ENCODE measurements at places on chromosomes 12 and 14.

GRCh38 chr12:82326905-82327503, 31.2 kb downstream of the CCDC59 start:
- DNase-seq, result peak; percentile 38

- DNase-seq, result peak; percentile 8
Observed at GRCh38 chr14:81565441-81566290, 32.0 kb upstream of the SEL1L start.

DNA sequence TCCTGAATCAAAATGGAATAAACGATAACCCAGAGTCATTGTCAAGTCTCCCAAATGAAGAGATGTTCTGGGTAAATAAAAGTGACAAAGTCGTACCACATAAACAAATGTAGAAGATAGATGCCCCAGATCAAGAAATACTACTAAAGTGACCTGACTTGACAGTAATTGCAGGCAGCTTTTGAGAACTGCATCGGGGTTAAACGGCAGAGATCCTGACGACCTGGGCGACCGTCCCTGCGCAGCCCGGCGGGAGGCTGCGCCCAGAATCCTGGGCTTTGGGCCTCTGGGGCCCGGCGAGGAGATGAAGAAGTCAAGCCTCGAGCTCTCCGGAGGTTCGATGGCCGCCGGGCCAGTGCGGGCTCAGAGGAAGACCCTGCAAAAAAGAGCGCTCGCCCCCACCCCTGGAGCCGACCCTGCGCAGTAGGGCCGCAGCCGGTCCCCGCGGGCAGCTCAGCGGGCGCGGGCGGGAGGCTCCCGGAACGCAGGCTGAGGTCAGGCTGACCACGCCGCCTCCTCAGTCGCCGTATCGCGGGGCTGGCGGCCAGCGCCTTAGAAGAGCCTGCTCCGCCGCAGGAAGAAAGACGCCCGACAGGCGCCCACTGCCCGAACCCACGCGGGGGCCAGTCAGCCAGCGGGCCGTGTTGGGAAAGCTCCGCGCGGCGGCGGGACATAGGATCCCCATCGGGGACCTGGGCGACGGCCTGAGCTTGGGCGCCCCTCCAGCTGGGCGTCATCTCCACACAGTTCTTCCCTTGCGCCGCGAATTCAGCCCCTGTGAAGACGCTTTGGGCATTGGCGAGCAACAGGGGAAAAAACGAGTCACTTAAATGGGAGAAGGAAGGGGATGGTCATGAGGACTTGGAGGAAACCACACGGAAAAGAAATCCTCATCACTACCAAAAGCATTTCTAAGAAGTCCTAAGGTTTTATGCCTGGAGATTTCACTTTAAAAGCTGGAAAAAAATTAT, 16.0 kb downstream of the NKX2-1 start:
- DNase-seq, result no peak

DNA sequence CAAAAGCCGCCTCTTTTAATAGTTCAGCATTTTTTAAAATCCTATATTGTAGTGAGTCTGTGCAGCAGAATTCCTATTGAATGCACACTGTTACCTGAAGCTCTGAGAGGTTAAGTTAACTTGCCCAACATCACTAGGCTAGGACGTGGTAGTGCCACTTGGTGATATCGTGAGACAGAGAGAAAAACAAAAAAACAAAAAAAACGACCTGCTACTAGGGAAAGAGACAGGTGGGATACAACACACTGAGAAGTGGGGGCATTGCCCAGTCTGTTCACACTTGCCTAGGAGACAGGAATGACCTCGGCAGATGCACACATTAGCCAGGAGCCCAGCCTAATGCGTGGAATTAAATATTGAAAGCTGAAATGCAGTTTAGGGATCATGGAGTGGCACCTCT, 129.7 kb upstream of the CCND2 start:
- no peak for DNase-seq

DNA sequence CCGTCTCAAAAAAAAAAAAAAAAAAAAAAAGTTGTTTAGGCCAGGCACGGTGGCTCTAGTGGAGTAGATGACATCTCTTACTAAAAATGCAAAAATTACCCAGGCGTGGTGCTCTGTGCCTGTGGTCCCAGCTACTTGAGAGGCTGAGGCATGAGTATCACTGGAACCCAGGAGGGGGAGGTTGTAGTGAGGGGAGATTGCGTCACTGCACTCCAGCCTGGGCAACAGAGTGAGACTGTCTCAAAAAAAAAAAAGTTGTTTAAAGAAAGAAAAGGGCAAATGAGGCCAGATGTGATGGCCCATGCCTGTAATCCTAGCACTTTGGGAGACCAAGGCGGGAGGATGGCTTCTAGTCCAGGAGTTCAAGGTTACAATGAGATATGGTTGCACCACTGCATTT, 36.6 kb upstream of the SPPL3 start:
- peak; percentile 38 for DNase-seq

GRCh38 chr12:45433441-45433868, 217.6 kb downstream of the ANO6 start:
- no peak for DNase-seq

- DNase-seq, result peak; percentile 71
Observed at GRCh38 chr12:51281202-51281924, 11.1 kb upstream of the SMAGP start.

DNA sequence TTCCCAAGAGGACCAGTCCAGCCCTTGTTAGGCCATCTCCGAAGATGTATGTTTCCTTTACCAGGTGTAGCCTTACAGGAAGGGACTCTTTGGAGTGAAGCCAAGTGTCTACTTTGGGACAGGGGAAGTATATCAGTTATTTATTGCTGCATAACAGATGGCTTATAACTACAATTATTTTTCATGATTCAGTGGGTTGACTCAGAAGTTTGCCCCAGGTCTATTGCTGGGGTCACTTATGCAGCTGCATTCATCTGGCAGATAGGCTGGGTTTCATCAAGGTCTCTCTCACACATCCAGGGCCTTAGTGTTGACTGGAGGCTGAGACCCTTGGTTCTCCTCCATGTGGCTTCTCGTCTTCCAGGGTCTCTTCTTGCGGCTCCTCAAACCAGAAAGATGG, 170.1 kb downstream of the NRXN3 start:
- DNase-seq, result no peak
